NCI-H2081 treated with DMSO at 0.1 percent for 48 hours (cell line): ENCODE measurements at places on chromosomes 7 and 10.

DNA sequence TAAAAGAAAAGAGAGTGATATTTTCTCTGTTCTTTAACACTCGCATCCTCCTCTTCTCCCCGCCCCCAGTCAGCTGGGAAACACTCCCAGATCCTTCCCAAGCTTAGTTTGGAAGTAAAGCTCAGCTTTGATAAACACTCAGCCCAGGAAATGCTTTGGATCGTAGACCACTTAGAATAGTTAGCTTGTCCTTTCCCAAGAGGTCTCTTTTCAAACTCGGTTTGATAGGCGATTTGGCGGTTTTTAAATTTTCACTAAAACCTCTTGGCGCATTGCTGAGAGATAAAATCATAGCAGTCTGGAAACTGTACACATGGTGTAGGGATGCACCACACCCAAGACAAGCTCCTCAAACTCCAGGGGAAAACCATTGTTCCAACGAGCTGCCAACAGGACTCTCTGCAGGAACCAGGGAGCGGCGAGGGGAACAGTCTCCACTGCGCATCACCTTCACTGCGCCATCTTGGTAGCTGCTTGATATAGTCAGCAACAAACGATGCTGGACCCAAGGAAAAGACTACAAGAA lies 22.3 kb downstream of the SMURF1 start:
- DNase-seq = no peak

GRCh38 chr7:7264306-7265040 lies 82.1 kb downstream of the C1GALT1 start:
- no peak for DNase-seq

GRCh38 chr10:116796910-116797513 lies 52.3 kb upstream of the ENO4 start:
- DNase-seq = no peak

GRCh38 chr7:543501-544337 lies 24.1 kb upstream of the PDGFA start:
- DNase-seq = no peak

DNA sequence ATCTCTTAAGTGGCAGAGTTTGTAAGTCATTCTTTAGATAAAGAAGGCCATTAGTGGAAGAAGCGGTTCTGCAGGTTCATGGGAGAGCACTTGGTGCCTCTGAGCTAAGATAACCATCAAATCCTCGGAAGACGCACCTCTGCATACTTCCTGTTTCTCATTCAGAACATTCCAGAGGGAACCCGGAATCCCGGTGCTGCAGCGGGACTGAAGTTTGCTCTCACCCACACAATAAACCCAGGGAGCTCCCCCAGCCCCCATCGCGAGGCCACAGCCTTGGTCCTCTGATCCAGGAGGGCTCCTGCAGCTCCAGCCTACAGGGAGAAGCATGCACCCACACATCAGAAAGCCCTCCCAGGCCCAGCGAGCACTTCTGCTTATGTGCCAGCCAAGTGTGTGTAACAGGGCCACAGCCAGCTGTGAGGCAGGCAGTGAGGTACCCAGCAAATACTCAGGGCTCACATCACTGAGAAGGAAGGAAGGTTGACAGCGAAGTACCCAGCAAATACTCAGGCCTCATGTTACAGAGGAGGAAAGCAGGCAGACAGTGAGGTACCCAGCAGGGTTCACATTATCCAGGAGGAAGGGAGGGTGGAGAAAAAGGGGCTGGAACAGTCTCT lies 142.4 kb downstream of the DIP2C start:
- DNase-seq = no peak

- DNase-seq = no peak
These were observed 9.8 kb upstream of the KNDC1 start for GRCh38 chr10:133150226-133150625.

DNA sequence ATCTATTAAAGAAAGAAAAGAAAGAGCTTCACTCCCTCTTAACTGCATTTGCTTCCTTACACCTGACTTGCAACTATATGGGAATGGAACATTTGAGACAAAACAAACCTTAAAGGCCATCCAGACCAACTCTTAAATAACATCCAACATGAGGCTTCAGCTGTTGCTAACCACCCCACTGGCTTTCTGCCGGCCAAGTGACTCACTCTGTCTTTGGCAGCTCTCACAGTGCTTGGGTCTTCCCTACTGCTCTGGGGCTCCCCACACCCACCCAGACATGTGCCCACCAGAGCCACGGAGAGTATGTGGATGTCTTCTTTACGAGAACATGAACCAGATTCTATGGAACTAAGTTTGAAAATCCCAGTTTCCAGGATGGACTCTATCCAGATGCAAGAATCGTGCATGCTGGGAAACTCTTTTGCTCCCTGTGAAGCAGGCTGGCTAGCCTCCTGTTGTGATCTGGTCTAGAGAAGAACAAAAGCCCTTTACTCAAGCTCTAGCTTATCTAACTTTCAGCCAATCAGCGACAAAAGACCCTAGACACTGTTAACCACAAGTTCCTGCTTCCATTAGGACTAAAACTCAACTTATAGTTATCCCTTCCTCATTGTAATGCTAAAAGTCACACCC lies 245.7 kb downstream of the TCERG1L start:
- no peak for DNase-seq

DNA sequence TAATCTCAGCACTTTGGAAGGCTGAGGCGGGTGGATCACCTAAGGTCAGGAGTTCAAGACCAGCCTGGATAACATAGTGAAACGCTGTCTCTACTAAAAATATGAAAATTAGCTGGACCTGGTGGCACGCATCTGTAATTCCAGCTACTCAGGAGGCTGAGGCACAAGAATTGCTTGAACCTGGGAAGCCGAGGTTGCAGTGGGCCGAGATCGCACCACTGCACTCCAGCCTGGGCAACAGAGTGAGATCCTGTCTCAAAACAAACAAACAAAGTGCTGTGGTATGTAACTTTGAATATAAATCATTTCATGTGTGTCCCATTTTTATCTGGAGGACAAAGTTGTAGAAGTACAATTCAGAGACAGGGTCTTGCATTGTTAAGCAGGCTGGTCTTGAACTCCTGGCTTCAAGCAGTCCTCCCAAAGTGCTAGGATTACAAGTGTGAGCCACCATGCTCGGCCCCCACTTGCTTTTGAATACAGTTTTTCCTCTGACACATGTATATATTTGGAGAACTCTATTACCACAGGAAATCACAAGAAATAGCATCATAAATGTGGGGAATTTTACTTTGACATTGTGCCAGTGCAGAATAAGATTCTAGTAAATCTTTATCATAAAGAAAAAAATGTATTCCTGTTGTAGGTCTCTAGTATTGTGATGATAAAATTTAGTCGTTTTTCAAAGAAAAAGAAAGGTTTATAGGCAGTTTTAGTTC lies 32.6 kb downstream of the PTPN12 start:
- DNase-seq = no peak

DNA sequence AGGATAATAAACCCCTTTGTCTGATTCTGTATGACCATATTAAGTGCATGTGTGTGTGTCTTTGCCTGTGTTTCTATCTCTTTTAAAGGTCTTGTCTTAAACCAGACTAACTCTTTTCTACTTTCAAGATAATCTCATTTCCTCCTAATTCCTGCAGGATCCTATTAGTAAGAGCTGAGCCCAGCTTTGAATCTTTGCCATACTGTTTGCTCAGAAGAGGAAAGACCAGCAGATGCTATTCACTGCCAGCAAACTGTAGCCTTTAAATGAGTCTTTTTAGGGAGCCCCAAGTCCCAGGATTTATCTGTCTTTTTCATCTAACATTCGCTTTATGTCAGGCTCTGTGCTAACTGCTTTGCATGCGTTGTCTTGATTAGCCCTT lies 2.9 kb downstream of the GPR158 start:
- no peak for DNase-seq

- no peak for DNase-seq
These were observed 13.3 kb upstream of the ITGB8 start for GRCh38 chr7:20317413-20317812.

GRCh38 chr10:112989826-112990225 lies 39.8 kb downstream of the TCF7L2 start:
- DNase-seq = no peak

DNA sequence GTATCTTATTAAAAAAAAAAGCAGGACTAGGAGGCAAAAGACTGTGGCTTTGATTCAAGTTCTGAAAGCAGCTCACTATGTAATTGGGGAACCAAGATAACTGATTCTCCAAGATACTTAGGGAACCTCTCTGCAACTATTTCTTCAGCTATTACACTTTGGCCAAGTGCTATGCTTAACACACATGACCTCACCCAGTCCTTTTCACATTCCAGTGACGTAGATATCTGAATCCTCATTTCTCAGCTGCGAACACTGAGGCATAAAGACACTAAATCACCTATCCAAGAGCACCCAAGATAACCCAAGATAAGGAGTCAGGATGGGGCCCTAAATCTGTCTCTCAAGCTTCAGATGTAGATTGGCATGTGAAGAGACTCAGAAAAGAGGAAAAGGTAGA lies 133.6 kb downstream of the GLI3 start:
- DNase-seq = no peak
